Muscle of back (tissue), 13 donors: ENCODE measurements at places on chromosomes 3 and 15. TPM values are rescaled to one million over a fixed set of nuclear protein-coding genes. Genes with fewer than 3 reads are reported as not detected.

Gene POLQ
- 3.1 TPM for polyA plus RNA-seq

Gene GOLGA8S
- 0.24 TPM for polyA plus RNA-seq

Gene CLDN1
- polyA plus RNA-seq = 3.4 TPM

Gene RBP2
- polyA plus RNA-seq = 0.31 TPM

Gene CLDN16
- 0.12 TPM for polyA plus RNA-seq

Gene PDCD7
- 17.4 TPM for polyA plus RNA-seq

Gene ARRDC4
- 15.5 TPM for polyA plus RNA-seq

Gene ERICH6
- polyA plus RNA-seq = 0.13 TPM

Gene MPI
- 47.8 TPM for polyA plus RNA-seq

Gene TRH
- 0.41 TPM for polyA plus RNA-seq

Gene DAZL
- polyA plus RNA-seq = not detected

Gene CACNA1D
- polyA plus RNA-seq = 1.8 TPM

DNA sequence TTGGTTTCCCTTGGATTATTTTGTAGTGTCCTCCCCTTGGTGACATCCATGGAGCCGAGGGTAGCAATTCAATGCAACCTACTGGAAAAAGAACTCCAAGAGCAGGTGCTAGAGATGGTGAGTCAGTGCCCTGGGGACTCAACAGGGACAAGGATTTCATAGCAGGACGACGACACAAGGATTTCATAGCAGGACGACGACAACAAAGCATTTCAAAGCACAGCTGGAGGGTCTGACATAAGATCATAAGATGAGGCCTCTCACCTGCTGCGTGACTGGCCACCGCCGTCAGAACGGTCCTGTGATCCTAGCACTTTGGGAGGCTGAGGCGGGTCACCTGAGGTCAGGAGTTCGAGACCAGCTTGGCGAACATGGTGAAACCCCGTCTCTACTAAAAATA lies 22.5 kb downstream of the NRROS start:
- DNase-seq = no peak

- no peak for DNase-seq
These were observed 400.9 kb downstream of the TBL1XR1 start for GRCh38 chr3:176796371-176796770.

DNA sequence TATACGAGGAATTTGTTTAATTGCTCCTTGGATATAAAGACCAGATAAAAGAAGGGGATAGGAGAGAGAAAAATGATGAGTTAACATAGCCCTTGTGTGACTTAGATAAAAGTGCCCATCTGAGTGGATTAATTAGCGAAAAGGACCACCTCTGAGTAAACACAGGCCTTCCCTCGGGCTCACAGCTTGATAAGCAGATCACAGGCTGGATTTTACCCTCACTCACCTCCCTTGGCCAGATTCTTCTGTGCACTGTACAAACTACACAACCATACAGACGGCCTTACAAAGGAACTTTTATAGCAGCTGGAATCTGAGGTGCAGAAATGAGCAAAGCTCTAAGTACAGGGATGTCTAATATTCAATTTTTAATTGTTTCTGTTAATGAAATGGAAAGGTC lies 112.4 kb upstream of the STT3B start:
- DNase-seq = no peak

DNA sequence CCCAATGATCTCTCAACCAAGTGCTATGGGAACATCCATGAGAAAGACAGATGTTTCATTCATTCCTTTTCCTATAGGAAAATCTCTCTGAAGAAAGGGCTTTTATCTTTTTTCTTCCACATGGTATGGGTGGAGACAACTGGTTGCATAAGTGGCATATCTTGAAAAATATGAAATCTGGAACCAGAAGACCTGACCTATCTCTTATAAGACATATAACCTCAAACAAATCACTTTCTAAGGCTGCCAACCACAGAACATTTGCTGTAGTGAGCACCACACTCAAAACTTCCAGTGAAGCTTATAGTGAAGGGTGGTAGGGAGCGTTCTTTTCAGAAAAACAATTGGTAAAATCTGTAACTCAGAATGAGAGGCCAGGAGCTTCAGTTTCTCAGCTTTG lies 58.5 kb downstream of the SHQ1 start:
- DNase-seq = no peak

DNA sequence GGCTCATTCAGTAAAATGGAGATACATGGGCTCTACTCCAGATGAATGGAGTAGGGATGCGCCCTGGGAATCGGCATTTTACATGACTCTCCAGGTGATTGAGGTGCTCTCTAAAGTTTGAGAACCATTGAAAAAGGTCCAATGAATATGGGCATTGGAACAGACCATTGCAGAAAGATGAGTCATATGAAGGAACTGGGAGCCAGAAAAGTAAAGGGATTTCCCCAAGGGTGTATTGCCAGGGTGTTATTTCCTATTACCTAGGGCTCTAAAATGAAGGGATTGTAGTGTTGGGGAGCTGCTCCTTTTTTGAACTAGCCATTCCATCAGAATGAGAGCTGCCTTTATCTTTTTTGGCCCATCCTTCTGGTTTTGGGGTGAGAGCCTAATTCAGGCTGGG lies 21.7 kb downstream of the CLDN11 start:
- DNase-seq = no peak

DNA sequence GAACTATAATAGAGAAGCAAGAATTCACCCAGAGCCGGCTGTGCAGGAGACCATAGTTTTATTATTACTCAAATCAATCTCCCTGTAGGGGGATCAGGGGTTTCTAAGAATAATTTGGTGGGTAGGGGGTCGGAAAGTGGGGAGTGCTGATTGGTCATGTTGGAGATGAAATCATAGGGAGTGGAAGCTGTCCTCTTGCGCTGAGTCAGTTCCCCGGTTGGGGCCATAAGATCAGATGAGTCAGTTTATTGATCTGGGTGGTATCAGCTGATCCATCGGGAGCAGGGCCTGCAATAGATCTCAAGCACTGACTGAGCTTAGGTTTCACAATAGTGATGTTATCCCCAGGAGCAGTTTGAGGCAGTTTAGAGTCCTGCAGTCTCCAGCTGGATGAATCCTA lies 97.0 kb upstream of the SNRPN start:
- DNase-seq = no peak

DNA sequence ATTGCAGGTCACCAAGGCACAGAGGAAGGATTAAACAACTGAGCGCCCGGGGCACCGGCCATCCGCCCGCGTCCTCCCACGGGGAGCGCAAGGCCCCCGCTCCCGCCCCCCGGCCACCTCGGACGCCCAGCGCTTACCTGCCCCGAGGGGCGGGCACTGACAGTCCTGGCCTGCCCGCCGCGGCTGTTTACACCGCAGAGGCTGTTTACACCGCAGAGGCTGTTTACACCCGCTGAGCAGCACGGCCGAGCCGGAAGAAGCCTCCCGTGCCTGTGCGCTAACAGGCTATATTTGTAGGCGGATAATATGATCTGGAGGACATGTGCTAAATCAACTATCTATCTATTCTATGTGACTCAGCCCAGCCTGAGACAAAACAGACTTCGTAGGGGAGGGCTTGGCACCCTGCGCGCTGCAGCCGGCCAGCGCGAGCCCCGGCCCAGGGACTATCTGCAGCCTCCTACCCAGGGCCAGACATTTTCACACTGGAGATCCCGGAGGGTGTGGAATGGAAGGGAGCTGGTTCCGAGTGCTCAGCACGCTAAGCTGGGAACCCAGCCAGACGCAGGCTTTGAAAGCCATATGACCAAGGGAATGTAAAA lies at the start of gene LRRC2:
TSS of gene LRRC2 (minus strand) at position 263 of the 602 bp plus-strand sequence. CDS start 14,711 bp downstream, outside the sequence.
- DNase-seq = peak; percentile 88

DNA sequence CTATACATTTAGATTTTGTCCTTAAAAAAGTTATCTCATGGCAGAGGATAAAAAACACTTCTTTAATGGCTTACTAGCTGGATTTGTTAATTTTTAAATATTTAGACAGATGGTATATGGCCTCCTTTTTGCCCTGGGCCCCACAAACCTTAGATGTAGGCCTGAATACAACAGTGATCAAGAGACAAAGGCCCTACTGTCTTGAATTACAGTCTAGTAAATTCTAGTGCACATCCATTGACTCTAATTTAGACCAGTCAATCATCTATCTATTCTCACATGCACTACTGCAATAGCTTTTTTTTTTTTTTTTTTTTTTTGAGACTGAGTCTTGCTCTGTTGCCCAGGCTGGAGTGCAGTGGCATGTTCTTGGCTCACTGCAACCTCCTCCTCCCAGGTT lies 452.8 kb downstream of the FHIT start:
- DNase-seq = no peak

DNA sequence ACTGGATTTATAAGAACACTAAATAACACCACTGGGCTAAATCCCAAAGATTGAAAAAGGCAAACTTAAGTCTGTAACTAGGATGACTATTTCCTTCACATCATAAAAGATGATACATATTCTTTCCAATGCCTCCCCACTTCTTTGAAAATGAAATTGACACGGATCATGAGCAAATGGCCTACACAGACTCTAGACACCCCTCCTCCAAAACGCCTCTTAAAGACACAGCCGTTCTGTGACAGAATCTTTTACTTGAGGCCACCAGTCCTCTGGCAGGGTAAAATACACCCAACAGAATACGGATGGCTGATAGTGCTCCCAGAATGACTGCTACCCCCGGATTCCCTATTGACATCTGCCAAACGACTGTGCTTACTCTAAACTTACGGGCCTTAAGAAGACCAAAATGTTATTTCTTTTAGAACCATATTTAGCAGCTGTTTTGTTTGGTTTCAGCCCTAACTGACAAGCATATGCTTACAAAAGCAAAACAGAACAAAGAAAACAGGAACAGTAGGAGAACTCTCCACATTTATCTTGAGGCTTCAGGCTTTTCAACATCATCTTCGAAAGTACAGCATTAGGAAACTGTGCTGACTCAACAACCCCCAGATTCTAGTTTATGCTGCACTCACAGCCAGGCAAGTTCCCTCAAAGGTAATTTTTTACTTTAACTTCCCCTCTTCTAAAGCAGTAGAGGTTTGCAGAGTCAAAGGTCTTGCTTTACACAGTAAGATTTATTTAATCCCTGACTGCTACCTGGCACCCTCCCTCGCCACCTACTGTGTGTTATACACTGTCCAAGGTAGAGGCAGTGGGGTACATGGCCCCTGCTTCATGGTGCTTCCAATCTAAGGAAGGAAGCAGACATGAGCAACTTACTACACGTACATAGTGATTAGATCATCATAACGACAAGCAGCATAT lies 84.3 kb downstream of the TNIK start:
- DNase-seq = peak; percentile 23

DNA sequence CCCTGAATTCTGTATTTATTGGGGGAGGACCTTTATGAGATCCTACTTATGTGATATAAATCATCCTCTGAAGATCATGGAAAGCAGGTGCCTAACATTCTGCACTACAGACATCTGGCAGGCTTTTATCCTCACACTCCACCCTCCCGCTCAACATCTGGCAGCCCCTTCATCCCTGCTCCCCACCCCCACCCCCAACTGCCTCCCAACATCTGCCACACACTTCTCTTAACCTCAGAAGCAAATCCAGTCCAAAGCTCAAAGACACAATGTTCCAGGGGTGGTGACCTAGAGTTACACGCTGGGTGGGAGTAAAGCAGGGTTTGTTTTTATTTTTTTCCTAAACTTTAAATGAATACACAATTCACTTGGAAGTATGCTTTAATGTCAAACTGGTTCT lies 184.5 kb upstream of the ATP11B start:
- DNase-seq = peak; percentile 50

- DNase-seq = no peak
These were observed 25.4 kb downstream of the SEC61A1 start for GRCh38 chr3:128077665-128078064.

DNA sequence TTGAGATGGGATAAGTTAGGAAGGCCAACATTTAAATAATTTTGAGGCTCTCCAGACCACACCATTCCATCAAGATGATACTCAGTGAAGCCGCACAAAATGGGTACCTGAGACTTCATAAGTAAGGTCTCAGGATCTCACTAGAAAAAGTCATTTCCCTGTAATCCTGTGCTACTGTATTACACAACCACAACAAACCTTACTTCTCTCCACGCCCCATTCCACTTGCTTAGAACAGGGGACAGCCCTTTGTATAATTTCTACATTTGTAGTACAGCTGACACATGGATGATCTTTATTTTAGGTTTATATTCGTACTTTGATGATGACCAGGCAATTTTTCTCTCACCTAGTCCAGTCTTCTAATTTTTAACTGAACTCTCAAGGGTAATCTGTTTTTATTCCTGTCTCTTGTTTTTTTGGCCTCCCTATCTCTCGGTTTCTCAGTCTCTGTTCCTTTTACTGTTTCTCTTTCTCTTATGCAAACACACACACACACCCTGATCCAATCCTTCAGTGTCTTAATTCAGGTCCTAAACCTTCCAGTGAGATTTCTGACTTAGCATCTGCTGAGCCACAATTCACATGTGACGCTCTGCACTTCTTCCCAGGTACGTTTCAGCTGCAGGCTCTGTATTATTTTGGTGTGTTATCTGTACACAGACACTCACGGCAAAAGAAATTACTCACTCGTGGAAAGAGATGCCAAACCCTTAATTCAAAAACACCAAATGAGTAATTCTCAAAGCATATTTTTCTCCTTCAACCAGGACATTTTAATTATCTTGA lies 223.2 kb upstream of the THBS1 start:
- no peak for DNase-seq

DNA sequence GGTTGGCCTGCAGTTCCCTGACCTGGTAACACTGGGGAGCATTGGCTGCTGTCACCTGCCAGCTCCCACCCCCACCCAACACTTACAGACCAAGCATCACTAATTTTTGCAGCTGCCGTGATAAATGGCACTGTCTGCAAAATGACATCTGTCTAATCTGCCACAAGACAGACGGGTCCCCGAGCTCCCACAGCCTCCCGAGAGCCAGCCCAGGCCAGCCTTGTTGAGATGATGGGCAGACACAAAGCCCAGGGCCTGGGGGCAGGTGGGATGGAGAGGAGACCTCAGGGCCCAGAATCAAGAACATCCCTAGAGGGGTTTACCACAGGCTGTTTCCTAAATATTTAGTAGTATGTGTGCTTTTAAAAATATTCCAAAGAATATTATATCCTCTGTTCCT lies 203.4 kb downstream of the TBC1D2B start:
- no peak for DNase-seq
